ENCODE measurements at places on chromosomes 7 and 10.

GRCh38 chr7:30780941-30781340, 9.7 kb downstream of the MINDY4 start:
- no peak for DNase-seq

GRCh38 chr7:44970523-44971051, 8.2 kb downstream of the MYO1G start:
- DNase-seq = no peak

GRCh38 chr10:72470666-72471065, 115.9 kb upstream of the DNAJB12 start:
- no peak for DNase-seq

DNA sequence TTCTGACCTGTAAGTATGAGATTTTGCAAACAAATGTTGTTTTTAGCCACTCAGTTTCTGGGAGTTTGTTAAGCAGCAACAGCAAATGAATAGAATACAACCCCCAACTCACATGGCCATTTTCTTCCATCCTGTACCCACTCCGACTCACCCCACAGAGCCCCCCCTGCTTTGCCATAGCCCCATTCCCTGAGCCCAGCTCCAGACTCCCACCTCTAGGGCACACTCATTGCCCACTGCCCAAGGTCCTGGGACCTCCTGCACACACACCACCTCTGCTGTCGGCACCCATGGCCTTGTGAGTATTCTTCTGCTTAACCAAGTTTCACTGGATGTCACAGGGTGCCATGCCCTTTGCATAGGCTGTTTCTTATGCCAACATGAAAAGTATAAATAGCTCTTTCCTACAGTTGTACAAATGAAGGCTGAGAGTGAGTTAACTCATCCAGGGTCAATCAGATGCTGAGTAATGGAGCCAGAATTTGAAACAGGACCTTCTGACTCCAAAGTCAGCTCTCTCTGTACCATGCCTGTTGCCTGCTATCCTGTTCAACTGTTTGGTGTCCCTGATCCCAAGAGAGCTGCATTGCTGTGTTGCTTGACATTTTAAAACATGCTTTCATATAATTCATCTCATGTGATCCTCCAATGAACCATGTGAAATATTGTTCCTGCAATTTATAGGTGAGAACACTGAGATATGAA, 367.8 kb upstream of the ZMIZ1 start:
- DNase-seq = no peak

- DNase-seq = no peak
These were observed 293.6 kb downstream of the CSTF2T start for GRCh38 chr10:51405580-51406351.

DNA sequence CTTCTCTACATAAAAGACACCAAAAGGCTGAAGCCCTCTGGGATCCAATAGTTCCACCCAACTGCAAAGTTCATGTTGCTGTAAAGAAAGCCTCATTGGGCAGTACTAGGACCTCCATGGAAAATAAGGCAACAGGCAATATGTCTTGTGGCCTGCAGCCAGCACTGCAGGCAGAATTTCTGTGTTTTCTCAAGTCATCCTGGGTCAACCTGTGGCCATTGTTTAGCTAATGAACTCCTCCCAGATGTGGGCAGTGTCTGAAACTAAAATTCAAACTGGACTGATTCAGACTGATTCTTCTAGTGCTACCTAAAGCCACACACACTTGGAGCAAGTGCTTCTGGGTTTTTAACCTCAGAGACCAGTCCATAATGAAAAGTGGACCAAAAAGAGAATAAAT, 141.5 kb downstream of the PPP1R17 start:
- DNase-seq = no peak

DNA sequence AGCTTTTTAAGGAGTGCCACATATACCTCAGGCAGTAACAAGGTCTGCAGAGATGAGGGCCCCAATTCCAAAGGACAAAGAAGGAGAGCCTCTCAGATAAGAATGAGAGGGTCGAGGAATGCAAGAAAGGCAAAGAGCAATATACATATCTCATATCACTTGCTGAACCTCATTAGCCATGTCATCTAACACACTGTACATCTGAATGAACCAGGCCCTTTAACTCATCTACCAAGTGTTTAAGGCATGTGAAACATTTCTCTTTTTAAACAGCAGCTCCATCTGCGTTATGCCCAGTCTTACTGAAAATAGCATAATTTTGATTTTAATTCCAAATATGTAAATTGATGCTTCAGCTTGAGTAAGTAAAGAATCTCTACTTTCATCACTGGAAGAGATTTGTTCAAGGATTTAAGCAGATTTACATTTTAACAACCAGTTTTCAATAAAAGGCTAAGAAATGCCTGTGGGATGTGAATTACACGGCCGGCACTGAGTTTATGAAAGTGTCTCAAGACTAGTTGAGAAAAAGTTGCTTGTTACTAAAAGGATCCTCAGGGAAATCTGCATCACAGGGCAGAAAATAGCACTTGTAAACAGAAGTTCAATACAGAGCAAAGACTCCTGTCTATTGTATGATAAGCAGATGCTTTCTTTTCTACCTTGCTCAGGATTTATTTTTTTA, 123.8 kb upstream of the SLC26A5 start:
- DNase-seq = no peak
